ENCODE measurements at places on chromosomes 13 and 19.
A peak's percentile ranks its signal among the peaks of the same experiment; 100 is the strongest.

- DNase-seq: no peak
Measured at GRCh38 chr19:51439021-51439465, 19.2 kb downstream of the SIGLEC8 start.

DNA sequence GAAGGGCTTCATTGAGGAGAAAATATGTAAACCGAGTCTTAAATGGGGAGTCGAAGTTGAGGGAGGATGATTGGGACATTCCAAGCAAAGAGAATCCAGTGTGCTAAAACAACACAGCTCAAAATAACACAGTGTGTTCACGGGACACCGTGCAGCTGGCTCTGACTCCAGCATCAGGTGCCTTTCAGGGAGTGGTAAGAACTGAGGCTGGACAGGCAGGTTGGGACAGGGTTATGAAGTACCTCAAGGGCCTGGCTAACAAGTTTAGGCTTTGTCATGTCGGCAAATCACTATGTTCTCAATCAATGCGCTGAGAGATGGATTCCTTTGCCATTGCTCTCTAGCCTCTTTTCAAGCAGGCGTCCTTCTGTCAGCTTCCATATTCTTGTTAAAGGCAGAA is 27.5 kb upstream of the WDFY2 start:
- DNase-seq: no peak

DNA sequence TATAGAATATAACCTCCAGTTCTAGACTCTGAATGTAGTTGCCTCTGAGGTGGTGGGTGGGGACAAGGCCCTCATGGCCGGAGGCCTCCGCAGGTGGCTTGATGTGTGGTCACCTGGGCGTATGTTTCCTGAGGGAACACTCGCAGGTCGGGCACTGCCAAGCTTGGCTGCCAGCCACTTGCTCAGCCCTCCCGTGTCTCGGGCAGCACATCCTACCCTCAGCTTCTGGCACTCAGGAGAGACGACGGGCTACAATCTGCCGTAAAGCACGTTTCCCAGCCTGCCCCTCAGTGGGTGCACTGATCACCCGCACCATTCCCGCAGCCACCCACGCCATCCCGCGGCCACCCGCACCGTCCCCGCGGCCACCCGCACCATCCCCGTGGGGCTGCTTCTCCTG is 15.2 kb downstream of the THOP1 start:
- DNase-seq: no peak

DNA sequence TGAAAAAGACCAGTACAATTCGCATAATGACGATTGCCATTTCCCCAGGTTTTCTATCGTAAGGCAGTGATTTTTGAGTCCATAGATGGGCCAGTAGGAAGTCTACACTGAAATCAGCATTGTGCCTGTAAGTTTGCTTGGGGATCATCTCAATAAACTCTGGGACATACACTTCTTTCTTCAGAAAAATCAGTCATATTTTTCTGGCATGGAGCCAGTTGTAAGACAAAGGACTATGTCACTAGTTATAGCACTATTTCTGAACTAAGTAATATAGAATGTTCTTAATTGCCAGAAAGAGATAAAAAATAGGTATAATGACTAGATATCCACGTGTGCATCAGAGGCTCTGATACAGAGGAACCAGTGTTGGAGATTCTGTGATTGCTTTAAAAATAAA is 243.5 kb downstream of the LMO7 start:
- no peak for DNase-seq

DNA sequence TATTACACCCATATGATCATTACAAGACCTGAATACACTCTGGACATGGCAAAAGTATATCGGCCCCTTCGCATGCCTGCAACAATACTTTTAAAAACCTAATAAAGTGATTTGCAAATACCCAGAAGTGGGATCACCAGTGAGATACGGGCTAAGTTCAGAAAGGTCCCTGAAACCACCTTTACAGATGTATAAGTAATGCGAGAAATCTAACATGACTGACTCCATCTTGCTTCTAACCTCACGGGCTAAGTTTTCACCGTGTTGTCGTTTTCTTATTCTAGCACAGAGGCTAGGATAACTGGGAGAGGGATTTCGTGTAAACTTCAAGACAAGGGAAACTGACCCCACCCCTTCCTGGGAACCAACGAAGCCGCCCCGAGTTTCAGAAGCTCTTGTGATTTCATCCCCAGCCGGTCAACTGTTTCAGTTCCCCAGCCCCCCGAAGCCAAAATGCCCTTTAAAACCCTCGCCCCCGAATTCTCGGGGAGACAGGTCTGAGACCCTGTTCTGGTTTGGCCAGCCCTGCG is 703 bp downstream of the NEK3 start:
- peak; percentile 19 for DNase-seq

GRCh38 chr13:98013241-98013640 is 59.8 kb downstream of the IPO5 start:
- DNase-seq: no peak

DNA sequence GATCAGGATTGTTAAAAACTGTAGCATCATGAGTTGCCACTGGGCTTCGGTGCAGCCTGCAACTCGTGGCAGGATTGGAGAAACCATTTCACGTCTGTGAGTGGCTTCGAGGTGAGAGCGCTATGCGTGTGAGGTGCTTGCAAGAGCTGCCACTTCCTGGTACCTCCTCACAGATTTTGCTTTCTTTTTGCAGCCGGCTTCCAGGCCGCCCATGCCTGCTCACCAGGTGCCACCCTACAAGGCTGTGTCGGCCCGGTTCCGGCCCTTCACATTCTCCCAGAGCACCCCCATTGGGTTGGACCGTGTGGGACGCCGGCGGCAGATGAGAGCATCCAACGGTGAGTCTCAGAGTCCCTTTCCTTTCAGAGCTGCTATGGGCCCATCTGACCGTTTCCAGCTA is 57.9 kb upstream of the C1QTNF9 start:
- peak; percentile 72 for DNase-seq

DNA sequence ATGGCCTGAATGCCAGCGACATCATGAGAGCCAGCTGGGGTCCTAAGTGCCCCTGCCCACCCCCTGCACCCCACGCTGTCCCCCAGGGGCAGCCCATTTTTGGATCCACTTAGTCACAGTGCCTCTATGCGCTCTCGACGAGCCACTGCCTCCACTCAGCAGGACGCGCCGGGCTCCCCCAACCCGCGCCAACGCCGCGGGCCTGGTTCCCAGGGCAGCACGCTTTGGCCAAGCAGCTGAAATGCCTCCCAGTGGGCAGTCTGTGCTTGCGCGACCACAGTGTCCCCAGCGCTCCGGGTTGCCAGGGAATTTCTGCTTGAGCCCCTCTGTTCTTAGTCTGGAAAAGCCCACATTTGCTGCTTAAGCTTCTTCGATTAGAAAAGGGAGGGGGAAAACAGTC is 39.4 kb downstream of the TMED1 start:
- no peak for DNase-seq

DNA sequence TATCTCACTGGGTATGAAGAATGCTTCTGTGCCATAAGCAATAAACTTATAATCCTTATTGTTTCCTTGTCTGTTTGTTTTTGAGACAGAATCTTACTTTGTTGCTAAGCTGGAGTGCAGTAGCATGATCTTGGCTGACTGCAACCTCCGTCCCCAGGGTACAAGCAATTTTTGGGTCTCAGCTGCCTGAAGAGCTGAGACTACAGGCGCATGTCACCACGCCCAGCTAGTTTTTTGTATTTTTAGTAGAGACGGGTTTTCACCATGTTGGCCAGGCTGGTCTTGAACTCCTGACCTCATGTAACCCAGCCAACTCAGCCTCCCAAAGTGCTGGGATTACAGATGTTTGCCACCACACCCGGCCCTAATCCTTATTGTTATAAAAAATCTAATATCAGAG is 112.5 kb downstream of the MYO16 start:
- DNase-seq: no peak

DNA sequence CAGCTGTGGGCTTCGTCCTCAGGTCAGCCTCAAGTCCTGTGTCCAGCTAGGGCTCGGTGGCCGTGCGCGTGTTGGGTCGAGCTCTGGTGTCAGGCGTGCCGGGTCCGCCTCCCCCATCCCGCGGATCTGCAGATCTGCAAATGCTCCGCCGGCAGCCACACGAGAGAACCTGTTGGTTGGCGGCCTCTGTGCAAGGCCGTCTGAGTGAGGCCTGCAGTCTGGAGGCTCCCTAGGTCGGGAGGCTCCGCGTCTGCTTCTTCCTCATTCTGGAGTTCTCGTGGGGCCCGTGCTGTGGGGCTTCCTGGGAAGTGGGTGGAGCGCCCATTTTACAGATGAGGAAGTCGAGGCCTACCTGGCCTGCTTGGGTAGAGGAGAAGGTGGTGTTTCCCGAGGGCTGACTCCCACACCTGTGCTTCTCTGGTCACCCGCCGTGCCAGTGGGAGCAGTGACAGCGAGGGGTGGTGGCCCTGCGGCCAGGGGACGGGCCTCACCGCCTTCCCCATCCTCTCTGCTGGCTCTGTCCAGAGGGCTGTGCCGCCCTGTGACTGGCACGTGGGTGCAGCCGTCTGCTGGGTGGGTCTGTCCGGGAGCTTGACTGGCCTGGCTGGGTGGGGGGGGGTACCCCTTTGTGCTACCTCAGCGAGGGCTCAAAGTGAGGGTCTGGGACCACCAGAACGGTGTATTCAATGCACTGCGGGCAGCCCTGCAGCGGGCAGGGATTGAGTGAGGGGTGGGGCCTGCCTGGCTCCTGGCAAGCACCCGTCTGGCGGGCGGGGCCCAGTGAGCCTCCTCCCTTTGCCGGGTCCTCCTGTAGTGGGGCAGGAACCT is 3.3 kb downstream of the CSNK1G2 start:
- DNase-seq: no peak

GRCh38 chr13:110874508-110874960 is 40.3 kb downstream of the ANKRD10 start:
- DNase-seq: peak; percentile 63

DNA sequence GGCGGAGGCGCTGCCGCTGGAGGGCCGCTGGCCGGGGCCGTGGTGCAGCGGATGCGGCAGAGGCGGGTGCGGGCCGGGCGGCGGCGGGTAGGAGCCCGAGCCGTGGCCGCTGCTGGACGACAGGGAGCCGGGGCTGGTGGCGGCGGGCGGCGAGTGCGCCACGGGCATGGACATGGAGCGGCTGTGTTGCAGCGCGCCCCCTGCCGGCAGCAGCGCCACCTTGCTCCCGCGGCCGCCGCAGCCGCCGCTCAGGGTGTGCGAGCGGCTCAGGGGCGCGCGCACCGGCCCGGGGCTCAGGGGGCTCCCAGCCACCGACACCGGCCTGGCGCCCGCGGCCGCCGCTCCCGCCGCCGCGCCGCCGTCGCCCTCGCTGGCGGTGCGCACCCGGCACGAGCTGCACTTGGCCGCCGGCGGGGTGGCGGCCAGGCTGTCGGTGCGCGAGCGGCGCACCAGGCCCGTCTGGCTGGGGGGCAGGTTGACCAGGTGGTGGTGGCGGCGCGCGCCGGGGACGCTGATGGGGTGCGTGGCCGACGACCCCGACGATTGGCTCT is 1.7 kb downstream of the IRS2 start:
- peak; percentile 79 for DNase-seq

DNA sequence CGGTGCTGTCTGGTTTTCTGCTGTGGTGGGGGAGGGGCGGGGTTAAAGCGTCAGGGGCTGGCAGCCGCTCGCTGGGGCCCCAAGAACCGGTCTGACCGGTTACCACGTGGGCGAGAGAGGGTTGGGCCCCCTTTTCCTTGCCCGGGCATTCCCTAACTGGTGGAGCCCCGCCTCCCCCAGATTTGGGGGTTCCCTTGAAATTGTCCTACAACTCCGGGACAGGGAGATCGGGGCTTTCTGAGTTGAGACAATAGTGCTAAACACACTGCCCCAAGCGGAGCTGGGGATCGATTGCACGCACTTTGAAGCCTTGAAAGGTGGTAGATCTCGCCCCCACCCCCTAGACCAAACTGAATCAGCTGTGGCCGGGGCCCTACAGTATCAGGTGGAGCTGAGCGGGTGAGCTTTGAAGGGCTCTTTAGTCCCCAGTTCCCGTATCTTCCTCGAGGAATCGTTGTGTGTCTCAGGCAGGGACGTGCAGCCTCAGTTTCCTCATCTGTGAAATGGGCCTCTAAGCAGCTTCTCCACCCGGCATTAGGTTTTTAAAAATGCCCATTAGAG is 4.8 kb downstream of the IER2 start:
- peak; percentile 85 for DNase-seq

GRCh38 chr13:26991508-26992181 is 180.0 kb downstream of the USP12 start:
- no peak for DNase-seq

- no peak for DNase-seq
Measured at GRCh38 chr19:15562861-15563260, 52.2 kb upstream of the CYP4F8 start.

- no peak for DNase-seq
Measured at GRCh38 chr13:70955887-70956286, 847.6 kb upstream of the KLHL1 start.

- DNase-seq: no peak
Measured at GRCh38 chr13:99000137-99000536, 22.3 kb upstream of the DOCK9 start.

- DNase-seq: no peak
Measured at GRCh38 chr13:109941221-109941620, 154.8 kb upstream of the IRS2 start.

DNA sequence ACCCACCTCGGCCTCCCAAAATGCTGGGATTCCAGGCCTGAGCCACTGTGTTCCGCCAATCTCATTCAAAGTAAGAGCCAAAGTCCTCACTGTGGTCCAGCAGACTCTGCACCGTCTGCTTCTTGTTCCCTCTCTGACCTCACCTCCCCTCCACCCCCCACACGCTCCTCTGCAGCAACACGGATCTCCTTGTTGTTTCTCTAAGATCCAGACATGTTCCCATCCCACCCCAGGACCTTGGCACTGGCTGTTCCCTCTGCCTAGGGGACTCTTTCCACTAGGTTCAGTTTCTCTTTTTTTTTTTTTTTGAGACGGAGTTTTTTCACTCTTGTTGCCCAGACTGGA is 38.4 kb downstream of the LTBP4 start:
- no peak for DNase-seq

DNA sequence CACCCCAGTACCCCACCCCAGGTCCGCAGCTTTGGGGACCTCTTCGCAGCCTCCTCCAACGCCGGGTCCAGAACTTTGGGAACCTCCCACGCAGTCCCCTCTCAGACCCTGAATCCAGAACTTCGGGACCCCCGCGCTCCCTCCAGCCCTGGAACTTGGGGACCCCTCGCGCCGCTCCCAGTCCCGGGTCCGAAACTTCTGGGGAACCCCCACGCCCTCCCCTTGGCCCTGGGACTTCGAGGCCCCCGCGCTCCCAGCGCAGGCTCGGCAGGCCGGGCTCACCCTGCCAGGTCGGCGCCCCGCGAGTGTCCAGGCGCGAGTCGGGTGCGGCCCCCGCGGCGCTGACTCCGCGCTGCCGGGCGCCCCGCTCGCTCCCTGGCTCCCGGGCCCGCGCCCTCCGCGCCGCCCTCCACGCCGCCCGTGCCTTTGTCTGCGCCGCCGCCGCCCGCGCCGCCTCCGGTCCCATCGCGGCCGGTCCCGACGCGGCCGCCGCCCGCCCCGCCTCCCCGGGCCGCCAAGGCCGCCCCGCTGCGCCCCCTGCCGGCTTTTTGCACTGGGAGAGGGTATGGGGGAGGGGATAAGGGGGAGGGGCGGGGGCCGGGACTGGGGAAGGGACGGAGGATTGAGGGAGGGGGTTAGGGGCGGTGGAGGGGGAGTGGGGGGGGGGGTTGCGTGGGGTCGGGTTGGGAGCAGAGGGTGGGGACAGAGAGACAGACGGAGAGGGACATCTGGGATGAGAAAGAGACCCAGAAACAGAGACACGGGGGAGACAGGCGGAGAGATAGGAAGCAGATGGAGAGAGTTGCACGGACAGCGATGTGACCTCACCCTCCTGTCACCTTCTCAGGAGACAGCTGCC is at the start of gene HOMER3:
TSS of gene HOMER3 (minus strand) at position 449 of the 859 bp plus-strand sequence. CDS start 2,235 bp downstream, outside the sequence.
- DNase-seq: peak; percentile 84

Measured in stimulated activated CD4-positive, alpha-beta T cell treated with anti-CD3 and anti-CD28 coated beads, Interleukin-2, amount 100 ng/mL, for 24 hours (primary cell).